ENCODE measurements at places on chromosomes 16 and 17.

GRCh38 chr16:69276148-69277115 is 34.7 kb upstream of the VPS4A start:
- DNase-seq: peak; percentile 88

GRCh38 chr16:81815429-81815766 is 36.3 kb downstream of the PLCG2 start:
- DNase-seq: no peak

DNA sequence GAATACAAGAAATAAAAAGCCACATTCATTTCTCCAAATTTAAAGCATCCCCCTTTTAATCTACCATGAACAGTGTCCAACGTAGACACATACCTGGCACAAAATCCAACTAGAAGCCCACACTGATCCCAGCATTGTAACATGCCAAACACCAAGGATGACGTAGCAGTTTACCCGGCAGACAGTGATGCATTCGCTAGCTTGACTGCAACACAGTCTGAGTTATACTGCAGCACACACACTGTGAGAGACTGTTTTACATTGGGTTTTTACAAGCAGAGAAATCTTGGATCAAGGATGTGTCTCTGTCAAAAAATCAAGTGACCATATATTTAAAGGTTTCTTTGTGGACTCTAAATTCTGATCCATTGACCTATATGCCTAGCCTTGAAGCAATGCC is 74.5 kb upstream of the C17orf78 start:
- no peak for DNase-seq

DNA sequence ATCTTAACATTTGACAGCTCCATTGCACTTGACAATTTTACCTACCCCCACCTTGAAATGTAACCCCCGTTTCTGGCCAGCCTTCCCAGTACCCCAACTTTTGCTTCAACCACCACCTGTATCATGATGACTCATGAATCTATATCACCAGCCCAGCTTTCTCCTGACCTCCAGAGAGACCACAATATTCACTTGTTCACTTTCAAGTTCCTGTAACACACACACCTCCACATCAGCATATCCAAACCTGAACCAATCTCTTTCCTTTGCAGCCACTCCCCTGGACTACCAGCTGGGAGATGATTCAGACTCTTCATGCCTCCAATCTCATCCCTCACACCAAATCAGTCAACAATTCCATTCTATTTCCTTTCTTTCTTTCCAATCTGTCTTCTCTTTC is 8.0 kb downstream of the SMG6 start:
- no peak for DNase-seq

DNA sequence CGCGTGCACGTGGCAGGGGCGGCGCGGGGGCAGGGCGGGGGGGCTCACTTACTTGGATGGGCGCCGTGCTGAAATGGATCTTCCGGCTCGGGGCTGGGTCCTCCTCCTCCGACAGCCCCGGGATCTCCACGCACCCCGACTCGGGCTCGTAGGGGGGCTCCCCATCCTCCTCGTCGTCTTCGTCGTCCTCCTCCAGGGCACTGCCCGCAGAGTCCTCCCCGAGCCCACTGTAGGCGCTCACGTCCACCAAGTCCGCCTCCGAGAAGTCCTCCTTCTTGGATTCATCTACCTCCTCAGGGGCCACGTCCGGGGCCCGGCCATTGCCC is 1.4 kb downstream of the PPP1R9B start:
- no peak for DNase-seq
